ENCODE measurements at places on chromosomes 1 and 21. TPM values are rescaled to one million over a fixed set of nuclear protein-coding genes. Genes with fewer than 3 reads are reported as not detected.

NUDT4B gene
- total RNA-seq = 7.9 TPM

TCEA3 gene
- total RNA-seq = 31.2 TPM

FMO3 gene
- total RNA-seq = 5.3 TPM

S100A8 gene
- total RNA-seq = 13.1 TPM

TMEM125 gene
- 30.1 TPM for total RNA-seq

LCK gene
- 2.4 TPM for total RNA-seq

COL11A1 gene
- total RNA-seq = 0.48 TPM

SMCP gene
- total RNA-seq = not detected

DNASE2B gene
- total RNA-seq = 1.3 TPM

VPS26C gene
- 60.6 TPM for total RNA-seq

LCE1B gene
- total RNA-seq = not detected

DEGS1 gene
- 74.9 TPM for total RNA-seq

HSF2BP gene
- 1.3 TPM for total RNA-seq

CRABP2 gene
- 28.2 TPM for total RNA-seq

- DNase-seq = no peak
- no peak overlapping the region for H3K27ac ChIP-seq
- no peak overlapping the region for H3K4me3 ChIP-seq
- no peaks in the 10 kb centered on the region for H3K4me1 ChIP-seq
- no peaks in the 10 kb centered on the region for H3K36me3 ChIP-seq
Observed at GRCh38 chr1:66386712-66387111, 147.2 kb upstream of the SGIP1 start.

- H3K4me3 ChIP-seq = no peak overlapping the region
- no peaks in the 10 kb centered on the region for H3K36me3 ChIP-seq
- H3K4me1 ChIP-seq = no peaks in the 10 kb centered on the region
- no peak for DNase-seq
- no peak overlapping the region for H3K27ac ChIP-seq
Observed at GRCh38 chr1:39698568-39698967, 7.3 kb upstream of the HPCAL4 start.

- no peaks in the 10 kb centered on the region for H3K36me3 ChIP-seq
- no peak overlapping the region for H3K27ac ChIP-seq
- H3K27me3 ChIP-seq = no peaks in the 10 kb centered on the region
- no peaks in the 10 kb centered on the region for H3K4me1 ChIP-seq
- no peak overlapping the region for H3K4me3 ChIP-seq
Observed at GRCh38 chr1:98702976-98703375, 41.5 kb downstream of the SNX7 start.

DNA sequence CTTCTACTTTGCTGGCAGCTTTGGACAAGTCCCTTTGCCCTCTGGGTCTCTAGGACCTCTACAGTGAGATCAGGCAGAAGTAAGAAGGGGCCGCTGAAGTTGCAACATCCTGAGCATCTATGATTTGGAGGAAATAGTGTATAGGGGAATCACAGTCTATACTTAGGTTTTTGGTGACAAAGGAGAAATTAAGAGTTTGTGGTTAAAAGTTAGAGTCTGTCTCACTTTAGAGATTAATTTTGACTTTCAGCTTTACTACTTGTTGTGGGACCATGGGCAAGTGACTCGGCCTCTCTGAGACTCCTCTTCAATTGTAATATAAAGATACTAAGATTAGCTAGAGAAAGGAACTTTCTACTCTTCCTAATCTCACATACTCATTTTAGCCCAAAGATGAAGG, 33.1 kb upstream of the LMX1A start:
- DNase-seq = no peak
- H3K27ac ChIP-seq = no peak overlapping the region
- no peak overlapping the region for H3K4me3 ChIP-seq
- no peaks in the 10 kb centered on the region for H3K36me3 ChIP-seq
- H3K4me1 ChIP-seq = no peaks in the 10 kb centered on the region

- H3K4me1 ChIP-seq = no peaks in the 10 kb centered on the region
- no peak for DNase-seq
- H3K36me3 ChIP-seq = no peaks in the 10 kb centered on the region
- H3K4me3 ChIP-seq = no peak overlapping the region
- no peaks in the 10 kb centered on the region for H3K27me3 ChIP-seq
Observed at GRCh38 chr1:169047074-169047473, 59.4 kb upstream of the ATP1B1 start.

DNA sequence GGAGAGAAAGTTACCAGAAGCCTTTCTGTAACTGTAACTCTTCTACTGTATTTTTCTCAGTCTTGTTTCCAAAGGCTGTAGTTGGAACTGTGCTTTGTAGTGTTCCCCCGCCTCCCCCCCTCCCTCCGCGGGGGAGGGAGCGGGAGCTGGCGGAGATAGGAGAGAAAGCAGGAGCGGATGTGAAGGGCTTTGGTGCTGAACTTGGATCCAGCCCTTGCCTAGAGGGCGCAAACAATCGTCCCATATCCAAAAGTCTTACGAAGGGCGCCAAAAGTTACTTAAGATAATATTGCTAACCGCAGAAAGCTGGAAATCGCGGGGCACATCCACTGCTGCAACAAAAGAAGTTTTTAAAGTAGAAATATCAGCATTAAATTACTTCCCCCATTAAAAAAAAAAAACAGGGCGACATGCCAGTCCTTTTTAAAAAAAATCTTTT, 2.4 kb upstream of the NFIA start:
- H3K27me3 ChIP-seq = no peaks in the 10 kb centered on the region
- peak; percentile 84 for DNase-seq
- peak overlapping the region; percentile 91 for H3K4me3 ChIP-seq
- peak overlapping the region; percentile 48 for H3K27ac ChIP-seq
- no peaks in the 10 kb centered on the region for H3K36me3 ChIP-seq
- peaks cover 14% of the 10 kb centered on the region for H3K4me1 ChIP-seq

GRCh38 chr1:87524021-87524754, 195.5 kb downstream of the LMO4 start:
- no peak overlapping the region for H3K27ac ChIP-seq
- no peaks in the 10 kb centered on the region for H3K4me1 ChIP-seq
- H3K36me3 ChIP-seq = no peaks in the 10 kb centered on the region
- no peaks in the 10 kb centered on the region for H3K27me3 ChIP-seq

- no peak for DNase-seq
- H3K27ac ChIP-seq = no peak overlapping the region
- H3K4me1 ChIP-seq = no peaks in the 10 kb centered on the region
- H3K4me3 ChIP-seq = no peak overlapping the region
Observed at GRCh38 chr1:96544051-96544830, 177.3 kb upstream of the PTBP2 start.

- no peak overlapping the region for H3K27ac ChIP-seq
- no peaks in the 10 kb centered on the region for H3K4me1 ChIP-seq
- H3K36me3 ChIP-seq = no peaks in the 10 kb centered on the region
- no peak overlapping the region for H3K4me3 ChIP-seq
Observed at GRCh38 chr1:176559878-176560277, 96.9 kb downstream of the PAPPA2 start.

- H3K27ac ChIP-seq = peak overlapping the region; percentile 21
- DNase-seq = no peak
- H3K27me3 ChIP-seq = no peaks in the 10 kb centered on the region
- H3K4me3 ChIP-seq = no peak overlapping the region
Observed at GRCh38 chr1:168467452-168467851, 76.3 kb downstream of the XCL2 start.

- H3K4me3 ChIP-seq = no peak overlapping the region
- no peaks in the 10 kb centered on the region for H3K4me1 ChIP-seq
- H3K36me3 ChIP-seq = no peaks in the 10 kb centered on the region
- H3K27ac ChIP-seq = no peak overlapping the region
Observed at GRCh38 chr1:111813440-111814304, 58.0 kb downstream of the DDX20 start.

- H3K36me3 ChIP-seq = peaks cover 18% of the 10 kb centered on the region
- H3K27ac ChIP-seq = no peak overlapping the region
- DNase-seq = no peak
Observed at GRCh38 chr21:46352913-46353312, 29.0 kb downstream of the PCNT start.

DNA sequence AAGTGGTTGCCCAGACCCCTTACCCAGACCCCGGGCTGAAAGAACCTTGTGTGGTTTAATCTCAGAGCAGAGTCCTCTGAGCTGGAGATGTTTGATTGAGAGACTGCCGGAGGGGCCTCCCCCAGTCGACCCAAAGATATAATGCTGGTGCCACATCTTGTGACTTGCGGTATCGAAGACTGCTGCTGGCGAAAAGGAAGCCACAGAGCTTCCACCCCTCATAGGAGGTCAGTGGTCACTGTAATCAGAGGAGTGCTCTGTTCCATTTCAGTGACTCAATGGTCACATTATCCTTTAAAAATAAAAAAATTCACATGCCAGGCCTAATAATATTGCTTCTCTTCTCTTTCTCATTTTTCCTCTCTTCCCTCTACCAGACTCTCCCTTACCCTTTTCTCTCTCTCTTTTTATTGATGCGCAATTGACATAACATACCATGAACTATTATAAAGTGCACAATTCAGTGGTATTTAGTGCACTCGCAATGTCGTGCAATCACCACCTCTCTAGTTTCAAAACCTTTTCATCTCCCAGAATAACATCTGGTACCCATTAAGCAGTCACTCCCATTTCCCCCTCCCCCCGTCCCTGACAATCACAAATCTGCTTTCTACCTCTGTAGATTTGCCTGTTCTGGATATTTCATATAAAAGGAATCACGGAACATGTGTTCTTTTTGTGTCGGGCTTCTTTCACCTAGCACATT, 52.6 kb upstream of the LYST start:
- no peaks in the 10 kb centered on the region for H3K4me1 ChIP-seq
- H3K36me3 ChIP-seq = no peaks in the 10 kb centered on the region
- H3K27ac ChIP-seq = peak overlapping the region; percentile 86
- no peaks in the 10 kb centered on the region for H3K27me3 ChIP-seq
